ENCODE measurements at places on chromosomes 4 and X.

DNA sequence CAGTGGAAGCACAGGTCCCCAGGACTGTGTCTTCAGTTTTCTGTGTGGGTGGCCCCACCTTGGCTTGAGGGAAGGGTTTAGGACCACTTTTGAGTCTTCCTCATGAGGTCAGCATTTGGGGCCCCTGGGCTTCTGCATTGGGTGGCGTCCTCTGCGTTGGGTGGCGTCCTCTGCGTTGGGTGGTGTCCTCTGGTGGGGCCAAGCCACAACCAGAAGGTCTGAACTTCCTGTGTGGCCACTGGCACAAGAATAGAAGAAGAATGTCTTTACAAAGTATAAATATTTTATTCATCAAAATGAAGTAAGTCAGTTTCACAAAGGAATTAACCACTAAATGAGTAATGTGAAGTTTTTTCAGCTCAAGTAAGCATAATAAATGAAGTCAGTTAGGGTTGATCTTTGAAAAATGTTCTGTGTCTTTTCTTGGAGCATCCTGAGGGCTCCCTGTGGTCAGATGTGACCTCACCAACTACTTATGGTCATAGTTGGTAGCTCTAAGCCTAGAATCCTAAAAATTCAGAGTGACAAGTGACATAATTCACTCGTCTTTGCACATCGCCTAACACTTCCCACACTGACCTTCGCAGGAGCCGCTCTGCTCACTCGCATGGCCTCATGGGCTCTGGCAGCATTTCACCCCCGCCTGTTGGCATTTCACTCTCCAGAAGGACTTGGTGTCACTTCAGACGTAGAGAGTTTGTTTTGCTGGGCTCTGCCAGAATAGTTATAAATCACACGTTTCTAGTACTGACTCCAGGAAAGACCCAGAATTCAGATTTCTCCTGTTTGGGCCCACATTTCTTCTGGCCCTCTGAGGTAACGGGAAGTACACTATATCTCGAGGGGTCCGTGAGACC is 39.0 kb upstream of the HGFAC start:
- DNase-seq, result no peak

GRCh38 chrX:118228041-118228440 is 111.4 kb upstream of the KLHL13 start:
- DNase-seq, result no peak

DNA sequence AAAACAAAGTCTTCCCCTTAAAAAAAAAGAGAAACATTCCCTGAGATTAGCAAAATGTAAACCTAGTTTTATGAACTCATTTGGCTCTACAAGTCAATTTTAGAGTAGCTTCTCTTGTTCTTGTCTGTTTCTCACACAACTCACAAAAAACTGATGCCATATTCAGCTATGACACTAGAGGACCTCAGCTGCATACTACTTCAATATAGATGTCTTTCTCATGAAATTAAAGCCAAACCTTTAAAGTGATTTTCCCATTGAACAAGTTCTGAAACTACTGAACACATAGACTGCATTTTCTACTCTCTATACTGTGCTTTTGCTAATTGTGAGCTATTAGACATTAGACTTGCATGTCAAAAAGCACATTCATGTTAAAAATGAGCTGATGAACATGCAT is 49.8 kb downstream of the TBCK start:
- DNase-seq, result peak; percentile 14

- DNase-seq, result peak; percentile 50
Observed at GRCh38 chr4:5979981-5980380, 38.2 kb downstream of the C4orf50 start.

DNA sequence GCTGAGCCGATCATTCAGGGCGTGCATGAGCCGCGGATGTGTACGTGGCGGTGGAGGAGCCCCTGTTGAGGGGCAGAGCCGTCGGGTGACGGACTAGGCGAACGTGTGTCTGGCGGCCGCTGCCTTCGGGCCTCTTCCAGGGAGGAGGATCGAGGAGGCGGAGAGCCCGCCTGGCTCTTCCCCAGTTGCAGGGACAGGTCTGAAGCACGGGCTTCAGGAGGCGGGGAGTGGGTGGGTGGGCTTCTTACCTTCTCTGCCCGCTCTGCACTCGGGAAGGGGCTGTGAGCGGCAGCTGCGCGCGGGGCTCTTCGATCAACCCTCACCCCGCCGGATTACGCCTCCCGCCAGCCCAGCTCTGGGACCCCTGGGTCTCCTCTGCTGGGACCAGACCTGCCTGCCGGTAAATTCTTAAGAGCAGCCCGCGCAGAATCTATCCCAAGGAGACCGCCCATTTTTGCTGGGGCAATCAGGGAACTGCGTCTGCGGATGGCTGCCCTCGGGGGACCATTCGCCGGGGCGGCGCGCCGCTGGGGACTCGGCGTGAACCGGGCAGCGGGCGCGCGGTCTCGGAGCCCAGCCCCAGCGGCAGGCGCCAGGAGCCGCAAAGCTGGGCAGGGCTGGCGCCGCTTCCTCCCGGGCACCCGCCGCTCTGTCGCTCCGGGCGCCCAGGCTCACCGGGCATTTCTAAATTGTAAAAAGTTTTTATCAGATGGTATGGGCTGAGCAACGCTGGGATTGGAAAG is 4.9 kb downstream of the PLAC8 start:
- peak; percentile 56 for DNase-seq

DNA sequence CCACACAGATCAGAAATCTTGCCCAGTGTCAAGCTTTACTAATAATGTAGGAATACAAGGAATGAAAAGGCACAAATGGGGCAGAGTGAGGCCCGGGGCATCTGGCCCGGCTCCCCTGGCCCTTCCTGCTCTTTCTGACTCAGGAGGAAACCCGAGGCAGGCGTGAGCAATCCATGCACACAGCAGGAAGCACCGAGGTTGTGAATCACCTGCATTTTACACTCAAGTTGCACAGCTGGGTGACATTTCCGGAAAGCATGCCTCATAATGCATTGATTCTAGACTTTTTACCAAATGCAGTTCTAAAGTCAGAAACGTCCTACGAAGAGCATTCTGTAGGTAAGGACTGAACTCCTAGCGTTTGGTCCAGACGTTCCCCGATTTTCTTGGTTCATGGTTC is 38.9 kb downstream of the PRIMPOL start:
- no peak for DNase-seq

DNA sequence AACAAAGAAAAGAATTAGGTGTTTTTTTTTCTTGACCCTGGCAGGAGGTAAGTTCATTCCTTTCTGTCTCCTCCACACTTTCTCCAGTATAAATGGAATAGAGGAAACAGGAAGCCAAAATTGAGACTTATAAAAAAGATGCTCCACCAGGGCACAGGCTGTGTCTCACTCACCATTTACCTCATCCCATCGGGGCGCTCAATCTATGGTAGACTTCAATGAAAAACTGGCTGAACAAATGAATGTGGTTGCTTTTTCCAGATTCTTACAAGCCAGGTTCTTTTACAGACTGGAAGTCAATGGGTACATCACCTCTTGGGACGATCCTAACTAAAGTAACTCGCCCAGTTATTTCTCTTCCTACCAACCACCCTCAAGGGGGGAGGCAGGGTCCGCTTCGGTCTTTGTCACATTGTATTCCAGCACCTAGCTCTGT is 685 bp downstream of the COMMD8 start:
- no peak for DNase-seq

- DNase-seq, result no peak
Observed at GRCh38 chr4:152197211-152197610, 338.7 kb downstream of the FBXW7 start.

GRCh38 chr4:56806666-56807065 is 14.8 kb downstream of the SPINK2 start:
- DNase-seq, result no peak

DNA sequence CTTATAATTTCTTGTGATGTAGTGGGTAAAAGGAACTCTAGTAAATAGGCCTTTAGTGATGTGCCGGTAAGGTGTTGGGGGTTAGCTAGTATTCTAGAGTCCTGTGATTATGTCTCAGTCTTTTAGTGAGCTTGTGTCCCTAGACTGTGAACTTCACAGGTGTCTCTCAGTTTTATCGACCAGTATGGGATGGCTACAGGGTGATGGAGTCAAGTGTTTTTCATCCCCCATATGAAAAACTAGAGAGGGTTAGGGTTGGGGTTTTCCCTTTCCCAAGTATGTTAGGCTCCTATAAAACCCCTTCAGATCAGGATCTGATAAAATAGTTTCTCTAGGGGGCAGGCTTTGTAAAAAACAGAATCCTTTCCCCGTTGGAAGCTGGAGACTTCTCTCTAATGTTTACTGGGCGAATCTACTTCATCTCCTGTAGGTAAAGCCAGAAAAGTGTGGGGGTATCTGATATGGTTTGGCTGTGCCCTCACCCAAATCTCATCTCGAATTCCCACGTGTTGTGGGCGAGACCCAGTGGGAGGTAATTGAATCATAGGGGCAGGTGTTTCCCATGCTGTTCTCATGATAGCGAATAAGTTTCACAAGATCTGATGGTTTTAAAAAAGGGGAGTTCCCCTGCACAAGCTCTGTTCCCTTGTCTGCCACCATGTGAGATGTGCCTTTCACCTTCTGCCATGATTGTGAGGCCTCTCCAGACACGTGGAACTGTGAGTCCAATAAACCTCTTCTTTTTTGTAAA is 120.8 kb downstream of the DTHD1 start:
- no peak for DNase-seq

DNA sequence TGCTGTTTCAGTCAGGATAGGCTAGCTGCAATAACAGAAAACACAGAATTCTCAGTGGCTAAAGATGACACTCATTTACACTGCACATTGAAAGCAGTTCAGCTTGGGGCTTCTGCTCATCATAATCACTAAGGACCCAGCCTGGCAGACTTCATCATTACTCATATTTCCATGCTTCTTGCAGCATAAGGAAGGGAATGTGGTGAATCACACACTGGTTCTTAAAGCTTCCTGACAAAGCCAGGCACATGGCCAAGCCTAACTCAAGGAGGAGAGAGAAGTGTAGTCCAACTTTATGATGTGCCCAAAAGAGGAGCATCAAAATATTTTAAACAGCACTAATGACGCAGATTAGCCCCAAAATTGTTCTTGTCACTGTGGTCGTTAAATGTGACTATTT is 186.5 kb downstream of the BANK1 start:
- no peak for DNase-seq

- no peak for DNase-seq
Observed at GRCh38 chr4:151690164-151690870, 70.5 kb downstream of the GATB start.

DNA sequence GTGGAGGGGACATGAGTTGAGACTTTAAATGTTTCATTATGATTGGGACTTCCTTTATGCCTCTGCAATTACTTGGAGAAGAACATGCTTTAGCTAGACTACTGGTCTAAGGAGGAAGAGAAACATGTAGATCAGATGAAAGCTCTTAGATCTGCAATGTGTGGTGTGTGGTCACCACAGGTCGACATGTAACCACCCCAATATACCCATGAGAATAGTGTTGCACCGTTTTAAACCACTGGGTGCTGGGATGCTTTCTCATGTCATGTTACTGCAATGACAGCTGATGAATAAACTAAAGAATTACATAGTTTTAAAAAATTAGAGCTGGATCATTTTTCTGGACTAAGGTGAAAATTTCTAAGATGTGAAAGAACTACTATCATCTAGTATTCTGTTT is 1039.7 kb downstream of the RAPGEF2 start:
- no peak for DNase-seq

DNA sequence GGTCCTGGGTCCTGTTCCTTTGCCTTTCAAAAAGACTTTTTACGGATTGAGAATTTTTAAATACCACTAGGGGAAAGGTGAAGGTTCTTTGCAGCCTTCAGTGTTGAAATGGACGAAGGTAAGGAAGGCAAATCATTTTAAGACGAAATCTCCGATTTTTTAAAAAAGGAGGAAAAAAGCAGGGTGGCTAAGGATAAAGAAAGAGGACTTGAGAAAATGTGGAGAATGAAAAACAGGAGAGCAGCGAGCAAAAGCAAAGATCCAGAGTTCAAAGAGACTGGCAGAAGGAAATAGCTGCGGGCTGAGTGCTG is 314 bp downstream of the EPHA5 start:
- DNase-seq, result no peak

DNA sequence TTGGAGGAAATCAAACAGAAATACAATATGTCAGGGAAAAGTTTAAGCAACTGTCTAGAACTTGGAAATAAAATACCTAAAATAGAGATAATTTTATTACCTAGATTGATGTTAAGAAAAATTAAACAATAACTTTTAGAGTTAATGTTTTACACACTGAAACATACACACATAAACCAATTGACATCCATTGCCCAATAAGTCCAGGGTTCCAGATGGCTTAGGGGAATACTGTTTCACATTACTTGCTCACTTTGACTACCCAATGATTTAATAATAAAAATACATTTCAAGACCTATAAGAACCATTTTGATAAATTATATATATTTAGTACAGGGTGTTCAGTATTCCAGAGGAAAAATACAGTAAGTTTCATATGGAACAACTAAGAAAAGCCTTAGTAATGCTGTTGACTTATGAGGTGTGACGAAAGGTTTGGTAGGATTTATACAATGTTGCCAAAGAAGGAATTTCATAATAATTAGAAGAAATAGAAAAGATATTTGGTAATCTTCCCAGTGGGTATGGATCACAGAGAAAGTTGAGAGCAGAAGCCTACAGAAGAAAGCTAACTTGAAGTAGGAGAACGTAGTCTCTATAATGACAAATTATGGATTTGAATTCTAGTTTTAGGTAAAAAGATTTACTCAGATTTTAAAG is 23.0 kb upstream of the UGT2B4 start:
- DNase-seq, result no peak

GRCh38 chrX:47172971-47173792 is 20.4 kb upstream of the UBA1 start:
- no peak for DNase-seq

DNA sequence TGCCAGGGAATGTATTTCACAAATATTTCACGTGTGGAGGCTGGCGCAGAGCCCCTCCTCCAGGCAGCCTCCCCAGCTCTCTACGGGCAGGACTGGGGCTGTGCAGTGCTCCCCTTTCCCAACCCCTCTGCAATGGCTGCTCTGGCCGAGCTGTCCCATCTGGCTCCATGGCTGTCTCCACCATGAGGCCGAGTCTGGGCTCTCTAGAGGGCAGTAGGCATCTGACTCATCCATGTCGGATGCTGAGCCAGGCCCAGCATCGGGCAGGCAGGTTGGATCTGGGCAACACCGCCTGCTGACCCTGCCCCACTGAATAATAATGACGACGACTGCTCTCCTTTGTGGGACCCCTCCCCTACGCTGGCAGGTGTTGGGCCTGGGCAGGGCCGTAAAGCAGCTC is 11.0 kb upstream of the SH3TC1 start:
- no peak for DNase-seq
